ENCODE measurements at places on chromosomes 2 and 18.

- no peak for DNase-seq
Observed at GRCh38 chr2:171965238-171965637, 34.5 kb upstream of the METAP1D start.

GRCh38 chr2:239826376-239826775 lies 198.8 kb downstream of the NDUFA10 start:
- no peak for DNase-seq

- DNase-seq, result no peak
Observed at GRCh38 chr2:229089776-229090175, 181.3 kb downstream of the PID1 start.

DNA sequence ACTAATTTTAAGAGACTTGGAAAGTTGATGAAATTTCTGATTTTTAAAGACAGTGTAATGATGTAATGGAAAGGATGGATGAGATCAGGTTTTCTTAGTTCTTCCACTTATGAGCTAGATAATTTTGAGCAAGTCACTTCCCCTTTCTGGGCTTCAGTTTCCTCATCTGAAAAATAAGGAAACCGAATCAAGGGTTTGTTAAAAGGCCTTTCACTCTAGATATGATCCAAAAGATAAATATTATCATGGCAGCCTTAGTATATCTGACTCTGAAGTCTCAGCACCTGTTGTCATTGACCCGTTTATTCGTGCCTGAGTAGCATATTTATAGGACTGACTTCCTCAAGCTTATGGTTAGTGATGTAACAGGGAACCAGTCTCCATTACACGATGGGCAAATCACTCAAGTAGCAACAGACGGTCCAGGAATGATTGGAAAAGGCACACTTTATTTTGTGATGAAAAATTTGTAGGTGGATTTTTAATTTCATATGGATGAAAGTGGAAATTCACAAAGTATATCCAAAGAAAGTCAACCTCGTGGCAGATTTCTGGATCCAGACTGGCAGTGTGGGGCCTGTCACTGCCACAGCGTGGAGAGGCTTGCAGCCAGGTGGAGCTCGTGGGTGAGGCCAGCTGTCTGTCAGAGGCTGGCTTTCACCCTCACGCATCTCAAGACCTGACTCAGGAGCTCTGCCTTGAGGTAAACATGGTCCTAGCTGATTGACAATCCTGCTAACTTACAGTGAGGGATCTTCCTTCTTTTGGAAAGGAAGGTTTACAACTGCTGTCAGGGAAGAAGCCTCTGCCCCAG lies 137.9 kb upstream of the CXCR4 start:
- peak; percentile 3 for DNase-seq

Data from stimulated activated naive CD4-positive, alpha-beta T cell (primary cell).